ENCODE measurements at places on chromosomes 3 and 15.

DNA sequence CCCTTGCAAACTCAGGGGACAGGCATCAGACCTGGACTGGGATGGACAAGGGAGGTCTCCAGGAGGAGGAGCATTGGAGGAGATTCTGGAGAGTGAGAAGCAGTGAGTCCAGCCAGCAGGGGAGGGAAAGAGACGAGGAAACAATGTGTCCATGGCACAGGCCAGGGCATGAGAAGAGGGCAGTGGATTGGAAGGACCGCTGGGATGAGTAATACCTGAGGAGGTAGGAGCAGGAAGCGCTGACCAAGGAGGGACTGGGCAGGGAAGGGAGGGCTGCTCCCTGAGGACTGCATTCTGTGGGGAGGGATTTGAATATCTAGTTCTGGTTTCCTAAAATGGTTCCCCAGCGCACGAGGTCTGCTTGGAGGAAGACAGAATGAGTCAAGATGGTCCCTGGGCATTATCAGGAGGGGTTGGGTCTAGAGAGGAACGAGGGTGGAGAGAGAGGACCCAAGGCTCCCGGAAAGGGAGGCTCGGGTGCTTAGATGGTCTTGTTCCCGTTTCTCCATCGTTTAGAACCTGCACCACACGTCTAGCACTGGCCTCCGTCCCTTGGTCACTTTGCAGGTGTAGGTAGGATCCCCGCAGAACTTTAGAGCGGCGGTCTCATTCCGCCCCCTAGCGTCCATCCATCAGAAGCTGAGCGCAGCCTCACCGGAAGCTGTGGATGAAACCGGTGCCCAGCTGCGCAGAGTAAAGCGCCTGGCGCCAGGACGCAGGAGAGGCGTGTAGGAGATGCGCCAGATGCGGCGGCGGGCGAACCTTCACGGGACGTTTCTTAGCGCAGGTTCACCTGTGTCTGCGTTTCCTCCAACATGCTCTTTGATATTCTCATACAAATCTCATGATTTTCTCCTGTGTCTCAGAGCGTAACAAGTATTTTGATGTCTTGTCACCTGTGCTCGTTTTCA lies 190.7 kb upstream of the NDN start:
- DNase-seq: peak; percentile 77

- no peak for DNase-seq
Observed at GRCh38 chr3:50478671-50479260, 24.7 kb downstream of the CACNA2D2 start.

GRCh38 chr15:63294359-63294758 lies 17.0 kb downstream of the APH1B start:
- DNase-seq: no peak

- no peak for DNase-seq
Observed at GRCh38 chr3:149572796-149573414, 84.9 kb downstream of the WWTR1 start.

GRCh38 chr3:128354788-128355542 lies 111.7 kb downstream of the DNAJB8 start:
- DNase-seq: no peak

- no peak for DNase-seq
Observed at GRCh38 chr15:63669074-63669473, 71.9 kb downstream of the FBXL22 start.

DNA sequence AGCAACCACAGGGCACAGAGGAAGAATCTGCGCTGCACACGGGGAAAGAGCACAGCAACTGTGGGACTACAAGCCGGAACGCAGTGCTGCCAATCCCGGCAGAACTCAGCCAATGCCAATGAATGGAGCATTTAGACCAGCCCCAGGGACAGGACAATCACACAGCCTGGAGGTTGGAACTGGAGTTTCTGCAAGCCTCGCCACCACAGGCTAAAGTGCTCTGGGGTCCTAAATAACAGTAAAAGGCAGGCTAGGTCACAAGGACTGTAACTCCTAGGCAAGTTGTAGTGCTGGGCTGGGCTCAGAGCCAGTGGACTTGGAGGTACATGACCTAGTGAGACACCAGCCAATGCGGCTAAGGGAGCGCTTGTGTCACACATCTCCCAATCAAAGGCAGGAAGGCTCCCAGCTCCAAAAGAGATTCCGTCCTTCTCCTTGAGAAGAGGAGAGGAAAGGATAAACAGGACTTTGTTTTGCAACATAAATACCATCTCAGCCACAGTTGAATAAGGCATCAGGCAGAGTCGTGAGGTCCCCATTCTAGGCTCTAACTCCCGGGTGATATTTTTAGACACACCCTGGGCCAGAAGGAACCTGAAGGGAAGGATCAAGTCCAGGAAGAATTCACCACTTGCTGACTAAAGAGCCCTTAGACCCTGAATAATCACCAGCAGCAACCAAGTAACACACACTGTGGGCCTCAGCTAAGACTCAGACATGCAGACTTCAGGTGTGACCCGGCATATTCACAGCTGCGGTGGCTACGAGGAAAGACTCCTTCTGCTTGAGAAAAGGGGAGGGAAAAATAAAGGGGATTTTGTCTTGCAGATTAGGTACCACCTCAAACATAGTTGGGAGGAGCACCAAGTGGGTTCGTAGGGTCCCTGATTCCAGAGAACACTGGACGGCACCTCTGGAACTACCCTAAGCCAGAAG lies 85.5 kb upstream of the XXYLT1 start:
- peak; percentile 48 for DNase-seq

- no peak for DNase-seq
Observed at GRCh38 chr3:36907911-36908646, 36.8 kb downstream of the TRANK1 start.

DNA sequence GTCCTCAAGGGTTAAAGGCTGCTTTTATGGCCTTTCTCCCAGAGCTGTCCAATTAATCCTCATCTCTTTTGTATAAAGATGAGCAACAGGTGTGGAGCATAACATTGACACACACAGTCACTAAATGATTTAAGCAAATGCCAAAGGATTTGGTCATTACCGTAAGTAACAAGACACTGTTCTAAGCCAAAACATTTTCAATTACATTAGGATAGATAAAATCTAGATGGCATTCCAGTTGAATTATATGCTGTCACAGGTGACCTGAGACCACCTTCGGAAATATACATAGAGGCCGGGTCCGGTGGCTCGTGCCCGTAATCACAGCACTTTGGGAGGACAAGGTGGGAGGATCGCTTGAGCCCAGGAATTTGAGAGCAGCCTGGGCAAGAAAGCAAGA lies 105.3 kb upstream of the UBE3A start:
- DNase-seq: no peak
